ENCODE measurements at places on chromosomes 2 and 18. TPM values are rescaled to one million over a fixed set of nuclear protein-coding genes. Genes with fewer than 3 reads are reported as not detected.

Gene PARD6G
- 2.5 TPM for polyA plus RNA-seq

- no peak for DNase-seq
These were observed 34.6 kb downstream of the EML4 start for GRCh38 chr2:42203792-42204191.

- no peak for DNase-seq
These were observed 251.5 kb upstream of the MGAT5 start for GRCh38 chr2:134002391-134002790.

DNA sequence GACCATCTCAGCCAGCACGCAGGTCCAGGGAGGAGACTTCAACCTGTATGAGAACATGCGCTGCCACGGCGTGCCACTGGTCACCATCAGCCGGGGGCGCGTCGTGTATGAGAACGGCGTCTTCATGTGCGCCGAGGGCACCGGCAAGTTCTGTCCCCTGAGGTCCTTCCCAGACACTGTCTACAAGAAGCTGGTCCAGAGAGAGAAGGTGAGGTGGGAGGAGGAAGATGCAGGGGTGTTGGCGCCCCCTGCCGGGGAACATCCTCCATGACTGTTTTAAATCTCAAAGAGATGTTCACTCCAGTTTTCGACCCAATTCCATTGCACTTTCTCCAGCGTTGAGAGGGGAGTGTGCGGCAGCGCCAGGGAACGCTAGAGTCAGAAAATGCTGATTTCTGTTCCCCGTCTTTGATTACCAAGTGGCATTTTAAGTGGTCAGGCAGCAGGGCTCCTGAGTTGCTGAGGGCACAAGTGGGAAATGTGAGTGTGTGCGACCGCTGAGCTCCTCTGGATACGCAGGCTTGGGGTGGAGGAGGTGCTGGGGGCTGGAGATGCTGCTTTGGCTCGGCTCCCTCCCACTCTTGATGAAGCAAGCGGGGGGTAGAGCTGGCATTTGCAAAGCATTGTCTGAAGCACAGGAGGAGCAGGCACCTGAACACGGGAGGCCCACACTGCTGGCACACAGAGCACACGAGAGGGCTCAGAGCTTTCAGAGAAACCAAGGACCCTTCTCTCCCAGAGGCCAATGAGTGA, 27.7 kb upstream of the MAPRE3 start:
- DNase-seq, result peak; percentile 74

DNA sequence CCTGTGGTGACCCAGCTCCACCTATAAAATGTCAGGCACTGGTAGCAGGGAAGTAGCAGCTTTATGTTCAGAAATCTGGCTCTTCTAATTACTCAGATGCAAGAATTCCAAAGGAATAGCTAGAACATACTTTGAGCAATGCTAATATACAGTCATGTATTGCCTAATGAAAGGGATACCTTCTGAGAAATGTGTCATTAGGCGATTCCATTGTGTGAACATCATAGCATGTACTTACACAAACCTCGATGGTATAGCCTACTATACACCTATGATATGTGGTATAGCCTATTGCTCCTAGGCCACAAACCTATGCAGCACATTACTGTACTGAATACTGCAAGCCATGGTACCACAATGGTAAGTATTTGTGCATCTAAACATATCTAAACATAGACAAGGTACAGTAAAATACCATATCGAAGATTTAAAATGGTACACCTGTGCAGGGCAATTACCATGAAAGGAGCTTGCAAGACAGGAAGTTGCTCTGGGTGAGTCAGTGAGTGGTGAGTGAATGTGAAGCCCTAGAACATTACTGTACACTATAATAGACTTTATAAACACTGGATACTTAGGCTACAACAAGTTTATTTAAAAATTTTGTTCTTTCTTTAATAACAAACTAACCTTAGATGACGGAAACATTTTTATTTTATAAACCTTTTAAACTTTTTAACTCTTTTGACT, 50.3 kb upstream of the ETAA1 start:
- no peak for DNase-seq

Gene CGREF1
- polyA plus RNA-seq, result 4.7 TPM

- no peak for DNase-seq
These were observed 224.1 kb downstream of the PHLPP1 start for GRCh38 chr18:62939433-62939832.

GRCh38 chr2:180761224-180761623, 219.2 kb upstream of the UBE2E3 start:
- no peak for DNase-seq

DNA sequence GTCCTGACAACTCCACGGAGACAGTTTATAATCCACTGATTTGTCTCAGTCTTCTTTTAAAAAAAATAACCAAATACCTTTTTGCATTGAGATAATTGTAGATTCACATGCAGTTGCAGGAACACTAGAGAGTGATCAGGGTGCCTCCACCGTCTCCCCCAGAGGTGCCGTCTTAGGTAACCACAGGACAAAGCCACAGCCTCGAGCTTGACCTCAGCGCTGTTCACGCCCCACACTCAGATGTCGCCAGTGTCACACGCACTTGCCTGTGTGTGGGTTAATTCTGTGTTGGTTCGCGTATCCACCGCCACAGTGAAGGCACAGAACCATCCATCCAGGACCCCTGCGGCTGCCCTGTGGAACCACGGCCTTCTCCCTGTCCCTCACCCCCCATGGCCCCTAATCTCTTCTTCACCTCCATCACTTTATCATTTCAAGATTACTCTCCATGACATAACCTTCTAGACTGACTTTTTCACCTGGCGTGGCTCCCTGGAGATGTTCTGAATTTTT, 295.0 kb upstream of the HDAC4 start:
- DNase-seq, result no peak

Gene IL36RN
- polyA plus RNA-seq, result not detected

DNA sequence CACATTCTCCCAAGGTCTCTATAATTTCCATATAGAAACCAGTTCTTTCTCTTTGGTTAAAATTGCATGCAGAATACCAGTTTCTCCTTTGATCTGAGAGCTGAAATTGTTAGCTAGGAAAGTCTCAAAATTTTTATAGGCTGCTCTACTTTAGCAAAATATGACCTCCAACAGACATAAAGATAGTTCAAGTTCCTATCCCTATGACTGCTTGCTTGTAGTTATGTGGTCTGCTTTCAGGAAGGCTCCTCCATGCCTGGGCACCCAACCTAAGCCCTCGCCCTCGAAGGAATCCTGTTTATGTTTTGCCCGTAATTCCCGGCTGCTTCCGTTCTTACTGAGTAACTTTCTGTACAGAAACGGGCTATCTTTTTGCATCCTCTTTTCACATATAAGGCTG, 28.0 kb upstream of the LTBP1 start:
- DNase-seq, result no peak

GRCh38 chr2:57491213-57491612, 555.4 kb upstream of the VRK2 start:
- DNase-seq, result no peak

Gene GPR39
- not detected for polyA plus RNA-seq

- DNase-seq, result no peak
These were observed 41.8 kb upstream of the SP3 start for GRCh38 chr2:174007010-174007409.

DNA sequence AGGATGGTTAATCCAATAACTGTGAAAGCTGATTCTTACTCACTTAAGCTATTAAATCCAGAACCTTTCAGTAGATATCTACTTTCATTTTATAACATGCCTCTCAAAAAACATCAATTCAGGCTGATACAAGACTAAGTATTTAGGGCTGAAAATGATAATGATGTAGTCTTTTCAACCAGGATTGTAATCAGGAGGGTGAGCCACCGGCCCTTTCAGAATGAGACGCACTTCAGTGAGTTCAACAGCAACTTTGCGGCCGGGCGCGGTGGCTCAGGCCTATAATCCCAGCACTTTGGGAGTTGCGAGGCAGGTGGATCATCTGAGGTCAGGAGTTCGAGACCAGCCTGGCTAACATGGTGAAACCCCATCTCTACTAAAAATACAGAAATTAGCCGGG, 30.4 kb downstream of the RBMS1 start:
- no peak for DNase-seq

DNA sequence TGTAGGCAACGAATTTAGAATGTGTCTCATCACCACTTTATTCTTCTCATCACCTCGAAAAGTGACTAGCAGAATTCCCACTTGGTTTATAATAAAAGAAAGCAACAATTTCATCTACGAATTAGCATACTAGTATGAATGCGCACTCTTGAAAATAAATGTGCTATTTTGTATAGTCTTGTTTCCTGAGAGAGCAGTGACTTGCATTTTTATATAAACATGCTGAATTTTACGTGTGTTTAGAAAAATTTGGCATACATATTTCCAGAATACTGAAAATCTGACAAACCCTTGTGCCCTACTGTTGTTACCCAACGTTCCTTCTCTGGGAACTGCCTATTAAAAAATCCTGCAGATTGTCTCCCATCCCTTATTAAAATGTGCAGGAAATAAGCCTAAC, 786.8 kb downstream of the TSN start:
- DNase-seq, result no peak

DNA sequence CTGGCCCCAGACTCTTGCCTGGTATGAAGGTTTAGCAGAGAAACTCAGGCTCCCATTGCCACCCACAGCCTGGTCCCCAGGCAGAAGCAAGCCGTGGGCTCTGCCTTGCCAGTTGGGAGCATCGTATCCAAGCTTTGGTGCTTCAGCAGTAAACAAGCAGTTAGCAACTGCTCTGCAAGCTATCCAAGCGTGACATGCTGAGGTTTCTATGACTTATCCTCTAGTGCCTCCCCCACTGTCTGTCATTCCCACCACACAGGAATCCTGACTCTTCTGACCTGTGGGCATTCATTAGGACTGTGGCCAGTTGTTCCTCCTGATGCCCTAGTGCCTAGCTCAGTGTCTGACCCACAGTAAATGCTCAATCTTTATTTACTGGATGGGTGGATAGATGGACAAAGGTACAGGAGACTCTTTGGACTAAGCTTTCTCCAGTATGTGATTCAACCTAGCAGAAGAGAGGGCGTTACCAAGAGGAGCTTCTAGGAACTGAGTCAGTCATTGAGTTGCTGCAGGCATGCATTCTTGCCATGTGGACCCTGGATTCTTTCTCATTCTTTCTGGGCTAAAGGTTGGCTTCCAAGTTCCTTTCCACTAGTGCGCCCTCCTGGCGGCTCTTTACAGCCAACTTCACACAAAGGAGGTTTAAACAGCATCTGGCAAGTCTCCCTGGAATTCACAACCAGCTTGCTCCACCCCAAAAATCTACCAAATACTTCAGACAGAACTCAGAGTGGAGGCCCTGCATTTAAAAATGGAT, 40.6 kb upstream of the MRPL19 start:
- no peak for DNase-seq

Gene FAM237A
- not detected for polyA plus RNA-seq

- DNase-seq, result peak; percentile 90
These were observed at the start of gene C1GALT1C1L for GRCh38 chr2:43676322-43677050. Gene C1GALT1C1L (minus strand): TSS chr2:43676429. CDS start chr2:43676322, 107 bp downstream.

GRCh38 chr18:43661570-43661969, 384.3 kb upstream of the SYT4 start:
- no peak for DNase-seq

Gene CD8A
- 1.1 TPM for polyA plus RNA-seq

Measured in right cardiac atrium (tissue), 5 donors.